ENCODE measurements at places on chromosomes 6 and 20. TPM values are rescaled to one million over a fixed set of nuclear protein-coding genes. Genes with fewer than 3 reads are reported as not detected.

The KCNQ5 gene
- total RNA-seq: 4.1 TPM

The PLCB1 gene
- total RNA-seq: 0.73 TPM

The FGD2 gene
- 7.6 TPM for total RNA-seq

The CCN6 gene
- total RNA-seq: not detected

Data from T-helper 1 cell treated with Interleukin-12 subunit alpha and Interleukin-12 subunit beta and Interleukin-4 antibody, amounts not matched to agents 30 ng/mL and 1 ng/mL, for 36 hours (primary cell).